ENCODE measurements at places on chromosomes 1 and 21. TPM values are rescaled to one million over a fixed set of nuclear protein-coding genes. Genes with fewer than 3 reads are reported as not detected.

Gene AGMAT
- polyA plus RNA-seq: 0.21 TPM

Gene TNFSF18
- 0.69 TPM for polyA plus RNA-seq

Gene STYXL2
- not detected for polyA plus RNA-seq

Gene TAS1R2
- polyA plus RNA-seq: not detected

Gene DEPDC1
- polyA plus RNA-seq: 1.2 TPM
